Vein endothelial cell (primary cell): ENCODE measurements at places on chromosomes 11 and 22. TPM values are rescaled to one million over a fixed set of nuclear protein-coding genes. Genes with fewer than 3 reads are reported as not detected.

Gene SCGB1A1
- not detected in 2 replicates for total RNA-seq

Gene CCND1
- 323 and 360 TPM in 2 replicates for total RNA-seq

Gene PHOX2A
- not detected in 2 replicates for total RNA-seq

Gene PANX3
- not detected in 2 replicates for total RNA-seq

Gene SCO2
- total RNA-seq, result 2.9 and 3.2 TPM in 2 replicates

Gene KCTD14
- total RNA-seq, result 0.48 and 1.3 TPM in 2 replicates

Gene ANO5
- total RNA-seq, result 0.38 and 0.65 TPM in 2 replicates

Gene SNX32
- total RNA-seq, result 0.10 and 1.6 TPM in 2 replicates

Gene B3GAT3
- total RNA-seq, result 19.9 and 23.5 TPM in 2 replicates

Gene PEX26
- total RNA-seq, result 34.3 and 45.3 TPM in 2 replicates

Gene ST14
- total RNA-seq, result under 0.01 TPM in 1 of 2 replicates, not detected in the other

Gene TMEM132A
- 59.2 and 101 TPM in 2 replicates for total RNA-seq

Gene NUCB2
- 51.6 and 66.6 TPM in 2 replicates for total RNA-seq

Gene MMP12
- total RNA-seq, result not detected in 2 replicates

Gene MUC15
- total RNA-seq, result not detected in 2 replicates

Gene C11orf16
- total RNA-seq, result not detected in 2 replicates

Gene HEPACAM
- total RNA-seq, result 0.19 TPM in 1 of 2 replicates, not detected in the other

Gene MB
- not detected in 2 replicates for total RNA-seq

Gene OR51I1
- not detected in 2 replicates for total RNA-seq

Gene PARVA
- 55.5 and 58.3 TPM in 2 replicates for total RNA-seq

Gene CRACR2B
- total RNA-seq, result 9.2 and 12.7 TPM in 2 replicates

Gene CD3G
- total RNA-seq, result not detected in 2 replicates

Gene DLG2
- total RNA-seq, result 0.65 and 0.67 TPM in 2 replicates

Gene CSF2RB
- 15.6 and 21.6 TPM in 2 replicates for total RNA-seq

Gene C11orf42
- total RNA-seq, result not detected in 2 replicates

Gene OVOL1
- total RNA-seq, result not detected in 2 replicates

Gene HARBI1
- total RNA-seq, result 4.2 and 5.3 TPM in 2 replicates

Gene SAA4
- not detected in 2 replicates for total RNA-seq

Gene C11orf52
- 0.65 TPM in 1 of 2 replicates, not detected in the other for total RNA-seq

Gene UPK2
- total RNA-seq, result not detected in 2 replicates

Gene TCN1
- 0.10 TPM in 1 of 2 replicates, not detected in the other for total RNA-seq

Gene DEUP1
- not detected in 2 replicates for total RNA-seq

Gene PPFIBP2
- total RNA-seq, result 0.76 and 2.6 TPM in 2 replicates

Gene OPCML
- not detected in 2 replicates for total RNA-seq

Gene PNPLA5
- total RNA-seq, result not detected in 2 replicates

Gene ZP1
- not detected in 2 replicates for total RNA-seq

Gene UBQLN3
- total RNA-seq, result not detected in 2 replicates

Gene APOBEC3F
- total RNA-seq, result 2.1 and 5.9 TPM in 2 replicates

Gene CD6
- total RNA-seq, result not detected in 2 replicates

Gene UBQLNL
- under 0.01 and 0.10 TPM in 2 replicates for total RNA-seq

Gene MMP27
- total RNA-seq, result not detected in 2 replicates

Gene CRYBB3
- not detected in 2 replicates for total RNA-seq

Gene FAM111A
- total RNA-seq, result 32.7 and 40.9 TPM in 2 replicates

Gene DCPS
- total RNA-seq, result 11.1 and 15.3 TPM in 2 replicates

Gene KLHL35
- 2.0 and 3.9 TPM in 2 replicates for total RNA-seq

Gene AIFM3
- 0.10 and 0.33 TPM in 2 replicates for total RNA-seq

Gene SNU13
- total RNA-seq, result 86.3 and 89.8 TPM in 2 replicates

Gene MIAT
- 0.33 and 0.48 TPM in 2 replicates for total RNA-seq

Gene PTGDR2
- total RNA-seq, result under 0.01 TPM in 1 of 2 replicates, not detected in the other

Gene SMTNL1
- not detected in 2 replicates for total RNA-seq

Gene HIRA
- total RNA-seq, result 19.3 and 20.9 TPM in 2 replicates

Gene YPEL1
- total RNA-seq, result 4.4 and 6.9 TPM in 2 replicates

Gene CHADL
- total RNA-seq, result 0.98 and 1.4 TPM in 2 replicates

Gene PYGM
- total RNA-seq, result 0.19 and 0.33 TPM in 2 replicates

Gene PATE4
- not detected in 2 replicates for total RNA-seq

Gene ALDH3B1
- 0.67 and 2.0 TPM in 2 replicates for total RNA-seq

Gene PLAAT5
- total RNA-seq, result not detected in 2 replicates

Gene XPNPEP3
- total RNA-seq, result 13.8 and 16.7 TPM in 2 replicates

Gene MMP13
- total RNA-seq, result not detected in 2 replicates

Gene UVRAG
- total RNA-seq, result 74.5 and 78.4 TPM in 2 replicates
